ENCODE measurements at places on chromosomes 13 and 19.

DNA sequence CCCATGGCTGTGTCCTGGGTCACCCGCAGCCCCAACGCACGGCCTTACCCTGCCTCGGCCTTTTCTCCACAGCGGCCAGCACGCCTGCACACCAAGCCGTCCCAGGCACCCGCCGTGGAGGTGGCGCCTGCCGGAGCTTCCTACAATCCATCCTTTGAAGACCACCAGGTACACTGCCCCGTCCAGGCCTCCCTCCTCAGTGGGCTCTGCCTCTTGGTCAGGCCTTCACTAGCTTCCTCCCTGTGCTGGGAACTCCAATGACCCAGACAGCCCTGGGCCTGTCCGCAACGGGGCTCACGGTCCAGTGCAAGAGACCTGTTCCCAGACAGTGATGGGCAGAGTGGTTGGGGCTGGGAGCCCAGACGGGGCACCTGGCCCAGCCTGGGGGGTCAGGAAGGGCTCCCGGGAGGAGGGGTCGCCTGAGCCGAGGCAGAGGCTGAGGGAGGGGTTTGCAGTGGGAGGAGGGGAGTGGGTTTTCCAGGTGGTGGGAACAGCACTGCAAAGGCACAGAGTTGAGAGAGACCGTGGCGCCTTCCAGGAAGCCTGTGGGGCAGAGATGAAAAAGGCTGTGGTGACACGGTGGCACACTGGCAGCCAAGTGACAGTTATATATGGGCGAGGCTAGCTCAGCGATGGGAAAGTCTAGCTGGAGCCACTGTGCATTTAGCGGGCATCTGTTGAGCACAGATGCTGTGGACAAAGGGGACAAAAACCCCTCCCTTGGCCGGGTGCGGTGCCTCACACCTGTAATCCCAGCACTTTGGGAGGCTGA is 7.3 kb downstream of the NOP53 start:
- no peak overlapping the region for H3K4me3 ChIP-seq
- DNase-seq: no peak
- no peaks in the 10 kb centered on the region for H3K4me1 ChIP-seq
- H3K27me3 ChIP-seq: no peaks in the 10 kb centered on the region

DNA sequence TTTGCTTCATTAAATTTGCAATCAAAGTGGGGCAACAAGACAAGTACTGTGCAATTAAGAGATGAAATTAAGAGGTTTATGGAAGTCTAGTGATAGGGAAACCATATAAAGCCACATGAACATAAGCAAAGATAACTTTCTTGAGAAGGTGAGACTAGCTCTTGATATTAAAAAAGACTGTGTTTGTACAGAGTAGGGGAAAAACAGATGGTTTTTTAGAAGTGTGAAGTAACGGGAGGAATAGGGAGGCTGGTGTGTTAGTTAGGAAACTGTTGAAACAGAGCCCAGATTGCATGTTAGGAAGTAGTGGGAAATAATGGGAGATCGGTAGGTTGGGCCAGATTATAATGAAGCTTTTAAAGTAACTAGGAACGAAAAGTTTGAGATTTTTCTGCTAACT is 149.8 kb upstream of the FREM2 start:
- H3K4me1 ChIP-seq: no peaks in the 10 kb centered on the region
- H3K27me3 ChIP-seq: no peaks in the 10 kb centered on the region
- DNase-seq: no peak
- H3K36me3 ChIP-seq: no peaks in the 10 kb centered on the region
- no peak overlapping the region for H3K27ac ChIP-seq

GRCh38 chr19:4233282-4233853 is 4.0 kb downstream of the EBI3 start:
- no peak overlapping the region for H3K4me3 ChIP-seq
- peaks cover 6% of the 10 kb centered on the region for H3K4me1 ChIP-seq
- peak; percentile 53 for DNase-seq
- H3K27me3 ChIP-seq: no peaks in the 10 kb centered on the region
- H3K36me3 ChIP-seq: no peaks in the 10 kb centered on the region

- H3K27ac ChIP-seq: no peak overlapping the region
- DNase-seq: no peak
- no peaks in the 10 kb centered on the region for H3K36me3 ChIP-seq
- H3K4me1 ChIP-seq: peaks cover 6% of the 10 kb centered on the region
- no peak overlapping the region for H3K4me3 ChIP-seq
Observed at GRCh38 chr13:110326263-110326904, 19.3 kb downstream of the COL4A2 start.

DNA sequence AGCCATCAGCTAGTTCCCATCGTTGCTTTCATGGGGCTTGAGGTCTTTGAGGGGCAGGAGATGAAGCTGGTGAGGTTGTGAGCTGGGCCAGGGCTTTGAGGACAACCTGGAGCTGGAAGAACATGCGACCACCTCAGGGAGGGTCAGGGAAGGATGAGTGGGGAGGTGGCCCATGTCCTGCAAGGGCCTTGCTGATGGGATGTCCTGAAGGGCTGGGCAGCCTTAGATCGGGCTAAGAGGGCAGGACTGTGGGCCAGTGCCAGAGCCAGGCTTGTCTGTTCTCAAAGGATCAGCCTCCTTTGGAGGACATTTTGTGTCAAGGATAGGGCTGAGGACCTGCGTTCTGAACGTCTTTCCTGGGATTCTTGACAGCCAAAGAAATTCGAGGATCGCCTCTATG is 10.5 kb downstream of the CYTH2 start:
- H3K36me3 ChIP-seq: no peaks in the 10 kb centered on the region
- no peak overlapping the region for H3K4me3 ChIP-seq
- no peaks in the 10 kb centered on the region for H3K27me3 ChIP-seq
- no peaks in the 10 kb centered on the region for H3K4me1 ChIP-seq
